ENCODE measurements at places on chromosomes 5 and 9.

GRCh38 chr9:14030375-14031059 is 283.4 kb downstream of the NFIB start:
- peak; percentile 15 for DNase-seq

DNA sequence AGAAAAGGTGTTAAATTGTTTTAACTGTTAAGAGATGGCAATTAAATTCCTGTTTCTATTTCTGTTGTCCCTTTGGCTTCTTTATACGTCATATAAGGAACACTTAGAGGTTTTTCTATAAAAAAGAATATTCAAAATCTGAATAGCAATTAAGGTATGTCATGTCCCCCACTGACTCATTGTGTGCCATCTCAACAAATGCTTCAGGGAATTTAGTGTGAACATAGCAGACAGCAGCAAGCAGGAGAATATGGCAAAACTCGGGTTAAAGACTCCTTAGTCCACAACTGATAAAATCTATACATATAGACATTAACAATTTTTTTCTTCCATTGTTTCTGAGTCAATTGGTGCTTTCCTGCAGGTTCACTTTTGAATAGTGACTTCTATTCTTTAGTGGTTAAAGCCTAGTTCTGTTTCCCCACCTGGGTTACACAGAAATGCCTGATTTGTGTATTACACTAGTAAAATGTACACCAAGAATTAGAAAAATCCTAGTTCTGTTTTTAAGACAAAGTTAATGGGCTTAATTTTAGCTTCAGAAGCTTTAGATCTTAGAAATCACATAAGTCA is 17.9 kb upstream of the RPS23 start:
- no peak for DNase-seq

- no peak for DNase-seq
These were observed 122.6 kb upstream of the SLC25A48 start for GRCh38 chr5:135711911-135712310.

- DNase-seq = peak; percentile 90
These were observed 6.9 kb upstream of the OTP start for GRCh38 chr5:77645158-77645994.

DNA sequence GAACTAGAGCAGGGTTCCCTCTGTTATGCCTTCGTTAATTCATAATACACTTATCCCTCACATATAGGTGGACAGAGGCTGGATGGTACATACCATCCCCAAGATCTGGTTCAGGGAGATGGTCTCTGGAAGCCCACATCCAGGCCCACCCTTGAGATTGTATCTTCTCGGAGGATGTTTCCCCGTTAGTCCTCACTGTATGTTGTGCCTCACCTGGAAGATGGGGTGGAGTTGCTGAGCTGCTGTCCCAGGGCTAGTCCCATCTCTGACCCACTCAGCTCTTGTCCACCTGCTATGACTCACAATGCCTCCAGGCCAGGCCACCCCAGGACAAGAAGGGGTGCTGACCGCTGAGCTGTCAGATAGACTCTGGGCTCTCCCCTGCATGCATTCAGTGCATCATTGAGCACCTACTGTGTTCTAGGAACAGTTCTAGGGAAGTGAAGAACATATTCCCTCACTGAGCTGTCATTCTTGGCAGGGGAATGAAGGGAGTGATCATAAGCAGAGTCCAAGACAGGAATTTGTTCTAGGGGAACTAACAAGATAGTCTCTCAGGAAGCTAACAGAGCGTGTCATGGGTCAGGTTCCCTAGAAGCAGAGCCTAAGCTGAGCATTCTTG is at the start of gene CBY3:
TSS of gene CBY3 (minus strand) at position 255 of the 622 bp plus-strand sequence. CDS start at position 139, 116 bp downstream.
- no peak for DNase-seq

- DNase-seq = no peak
These were observed 75.9 kb upstream of the CCNG1 start for GRCh38 chr5:163361450-163361849.

DNA sequence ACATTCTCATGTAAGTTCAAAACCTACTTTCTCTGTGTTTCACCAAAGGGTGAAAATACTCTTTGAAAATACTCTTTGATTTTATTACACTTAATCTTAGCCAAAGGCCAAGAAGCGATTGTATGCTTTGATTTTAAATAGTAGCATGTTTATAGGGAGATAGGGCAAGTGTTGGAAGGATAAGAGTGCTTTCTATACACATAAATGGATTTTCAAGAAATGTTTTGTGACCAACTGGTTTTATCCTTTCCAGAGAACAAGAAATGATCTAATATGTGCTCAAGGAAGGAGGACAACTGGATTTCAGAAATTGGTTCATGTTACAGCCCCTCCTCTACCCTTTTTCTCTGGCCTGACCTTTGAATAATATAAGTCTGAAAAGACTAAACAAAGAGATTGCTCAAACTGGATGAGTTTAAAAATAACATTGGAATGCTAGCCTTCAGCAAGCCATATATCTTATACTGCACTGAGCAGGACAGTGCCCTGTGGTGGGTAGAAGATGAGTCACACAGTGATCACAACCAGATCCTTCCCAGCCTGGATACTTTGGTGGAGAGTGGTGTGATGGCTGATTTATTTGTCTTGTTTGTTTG is 13.1 kb downstream of the PALM2AKAP2 start:
- DNase-seq = peak; percentile 84

GRCh38 chr9:1216532-1216931 is 166.4 kb downstream of the DMRT2 start:
- no peak for DNase-seq

GRCh38 chr9:126393876-126394275 is 67.2 kb downstream of the MVB12B start:
- DNase-seq = no peak

DNA sequence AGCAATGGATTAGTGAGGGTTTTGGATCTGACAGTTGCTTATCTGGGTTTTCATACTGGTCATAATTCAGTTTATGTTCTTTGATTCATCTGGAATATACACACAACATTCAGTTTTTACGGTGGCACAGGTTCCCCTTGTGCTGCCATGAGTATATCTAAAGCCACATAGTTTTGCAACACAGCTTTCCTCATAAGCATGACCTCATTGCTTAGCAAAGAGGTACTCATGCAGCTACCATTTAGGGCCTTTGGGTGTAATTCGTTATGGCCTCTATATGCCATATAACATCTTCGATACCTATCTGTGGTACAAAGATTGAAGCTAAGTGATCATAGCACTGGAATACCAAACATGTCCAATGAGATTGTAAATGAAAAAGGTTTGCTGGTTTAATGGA is 2.9 kb upstream of the RBM22 start:
- no peak for DNase-seq

GRCh38 chr5:98827161-98827560 is 53.7 kb downstream of the RGMB start:
- DNase-seq = peak; percentile 40

DNA sequence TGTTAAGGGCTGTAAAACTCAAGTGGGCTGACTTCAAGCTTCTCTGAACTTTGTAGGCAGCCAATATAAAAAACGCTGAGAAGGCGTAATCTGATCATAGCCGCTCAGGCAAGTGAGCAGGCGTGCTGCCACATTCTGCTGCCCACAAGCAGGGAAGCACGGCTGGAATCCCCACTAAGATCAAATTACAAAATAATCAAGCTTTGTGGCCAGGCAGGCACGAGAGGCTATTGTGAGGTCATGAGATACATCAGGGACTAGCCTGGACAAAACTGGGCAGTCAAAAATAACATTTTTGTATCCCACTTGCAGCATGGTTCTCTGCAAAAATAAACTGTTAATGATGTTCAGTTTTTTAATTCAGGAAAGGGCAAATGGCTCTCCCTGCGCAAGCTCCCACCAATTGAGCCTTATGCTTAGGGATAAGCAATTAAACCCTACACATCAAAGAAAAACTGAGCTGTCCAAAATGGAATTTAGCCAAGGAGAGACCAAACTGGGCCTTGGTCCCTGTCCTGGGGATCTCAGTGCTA is 64.0 kb downstream of the POU5F2 start:
- peak; percentile 57 for DNase-seq

- peak; percentile 67 for DNase-seq
These were observed 627.9 kb upstream of the RORB start for GRCh38 chr9:73869264-73869663.

- no peak for DNase-seq
These were observed 18.5 kb downstream of the TMEM245 start for GRCh38 chr9:109101202-109101595.

- peak; percentile 4 for DNase-seq
These were observed 885 bp upstream of the MLLT3 start for GRCh38 chr9:20623021-20623747.

- no peak for DNase-seq
These were observed 78.7 kb upstream of the IRX4 start for GRCh38 chr5:1961304-1961946.

DNA sequence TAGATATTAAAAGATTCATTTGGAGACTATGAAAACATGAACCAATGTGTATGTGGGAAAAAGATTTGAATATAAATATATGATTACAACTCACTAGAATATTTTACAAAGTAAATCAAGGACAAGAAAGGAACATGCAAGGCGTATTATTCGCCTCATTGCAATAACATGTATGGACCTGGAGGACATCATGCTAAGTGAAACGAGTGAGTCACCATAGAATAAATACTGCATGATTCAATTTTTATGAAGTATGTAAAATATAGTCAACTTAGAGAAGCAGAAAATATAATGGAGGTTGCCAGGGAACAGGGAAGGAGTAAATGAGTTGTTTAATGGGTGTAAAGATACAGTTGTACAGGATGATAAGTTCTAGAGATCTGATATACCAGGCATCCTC is 4.9 kb downstream of the TXNDC8 start:
- no peak for DNase-seq

DNA sequence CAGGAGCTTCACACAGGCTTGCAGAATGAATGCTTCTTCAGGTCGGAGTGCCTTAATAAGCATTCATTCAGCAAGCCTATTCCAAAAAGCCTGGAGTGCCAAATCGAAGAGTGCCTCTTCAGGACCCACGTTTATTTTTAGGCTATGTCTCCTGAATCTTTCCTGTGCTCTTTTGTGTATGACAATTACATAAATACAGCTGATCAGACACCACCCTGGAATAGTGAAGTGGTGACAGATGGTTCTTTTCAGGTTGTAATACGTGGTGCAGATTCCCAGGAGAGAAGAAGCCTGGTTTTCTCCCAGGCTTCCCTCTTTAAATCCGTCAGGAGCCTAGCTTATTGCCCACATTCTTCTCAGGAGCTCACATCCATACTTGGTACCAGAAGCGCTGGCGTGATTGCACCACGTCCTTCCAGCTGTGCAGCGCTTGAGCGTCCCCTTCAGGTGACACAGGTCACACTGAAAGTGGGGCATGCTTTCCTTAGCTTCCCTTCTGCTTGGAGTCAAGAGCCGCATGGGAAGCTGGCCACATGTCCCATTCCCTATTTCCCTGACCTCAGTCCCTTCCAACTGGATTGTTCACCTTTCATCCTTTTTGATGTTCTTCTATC is 123.1 kb downstream of the ADCY2 start:
- DNase-seq = no peak

- peak; percentile 42 for DNase-seq
These were observed 214.7 kb downstream of the GAS1 start for GRCh38 chr9:86732514-86733171.

DNA sequence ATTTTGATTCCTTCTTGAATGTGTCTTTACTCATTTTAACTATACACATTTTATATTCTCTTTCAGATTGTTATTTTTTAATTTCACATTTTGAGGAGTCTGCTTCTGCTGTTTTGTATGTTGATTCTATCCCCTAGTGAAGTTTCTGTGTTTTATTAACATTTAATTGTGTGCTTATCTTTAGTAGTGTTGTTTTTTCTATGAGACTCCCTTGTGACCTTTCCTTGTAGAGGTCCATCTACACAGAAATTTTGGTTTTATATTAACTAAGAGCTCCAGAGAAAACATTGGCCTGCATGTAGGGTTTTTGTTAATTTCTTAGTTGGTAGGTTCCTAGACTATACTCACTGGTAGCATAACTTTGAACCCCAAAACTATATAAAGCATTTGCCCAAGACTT is 35.4 kb upstream of the IL13 start:
- no peak for DNase-seq

GRCh38 chr5:111641533-111642233 is 115.3 kb downstream of the NREP start:
- DNase-seq = no peak

DNA sequence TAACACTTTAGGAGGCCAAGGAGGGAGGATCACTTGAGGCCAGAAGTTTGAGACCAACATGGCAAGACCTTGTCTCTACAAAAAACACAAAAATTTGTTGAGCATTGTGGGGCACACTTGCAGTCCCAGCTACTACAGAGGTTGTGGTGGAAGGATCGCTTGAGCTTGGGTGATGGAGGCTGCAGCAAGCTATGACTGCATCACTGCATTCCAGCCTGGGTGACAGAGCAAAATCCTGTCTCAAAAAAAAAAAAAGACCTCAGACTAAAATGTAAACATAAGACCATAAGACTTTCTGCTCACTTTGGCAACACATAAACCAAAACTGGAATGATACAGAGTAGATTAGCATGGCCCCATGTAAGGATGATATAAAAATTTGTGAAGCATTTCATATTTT is 24.6 kb upstream of the NANS start:
- DNase-seq = no peak

Data from urothelium cell line (cell line).